ENCODE measurements at places on chromosomes 2 and 18.

DNA sequence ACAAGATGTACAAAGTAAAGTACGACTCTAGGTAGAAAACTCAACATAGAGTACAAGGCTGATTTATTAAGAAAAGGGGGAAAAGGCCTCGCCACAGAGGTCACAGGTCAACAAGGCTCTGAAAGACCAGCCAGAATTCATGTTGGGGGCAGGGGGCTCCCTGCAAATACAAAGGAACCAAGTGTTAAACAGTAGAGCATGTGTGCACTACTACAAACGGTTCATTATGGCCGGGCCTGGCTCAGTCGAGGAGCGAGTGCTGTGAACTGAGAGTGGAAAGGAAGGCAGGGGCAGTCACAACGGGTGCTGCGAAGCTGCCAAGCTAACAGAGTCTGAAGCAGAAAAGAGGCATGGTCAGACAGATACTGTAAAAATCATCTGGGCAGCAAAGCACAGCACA lies 77.1 kb downstream of the MBOAT2 start:
- no peak for DNase-seq

GRCh38 chr18:4017480-4017879 lies 437.6 kb downstream of the DLGAP1 start:
- DNase-seq, result peak; percentile 5

GRCh38 chr2:108905176-108905575 lies 83.8 kb downstream of the EDAR start:
- no peak for DNase-seq

DNA sequence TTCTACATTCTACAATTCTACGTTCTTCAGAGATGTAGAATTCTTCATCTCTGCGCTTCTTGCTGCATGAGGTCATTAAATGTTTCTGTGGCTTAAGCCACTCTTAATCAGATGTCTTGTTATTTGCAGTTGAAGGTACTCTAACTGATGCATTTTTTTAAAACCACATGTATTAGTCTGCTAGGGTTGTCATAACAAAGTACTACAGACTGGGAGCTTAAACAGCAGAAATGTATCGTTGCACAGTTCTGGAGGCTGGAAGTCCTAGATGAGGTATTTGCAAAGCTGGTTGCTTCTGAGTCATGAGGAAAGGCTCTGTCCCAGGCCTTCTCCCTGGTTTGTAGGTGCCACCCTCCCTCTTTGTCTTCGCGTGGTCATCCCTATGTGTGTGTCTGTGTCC lies 176.3 kb upstream of the GLI2 start:
- DNase-seq, result peak; percentile 90

DNA sequence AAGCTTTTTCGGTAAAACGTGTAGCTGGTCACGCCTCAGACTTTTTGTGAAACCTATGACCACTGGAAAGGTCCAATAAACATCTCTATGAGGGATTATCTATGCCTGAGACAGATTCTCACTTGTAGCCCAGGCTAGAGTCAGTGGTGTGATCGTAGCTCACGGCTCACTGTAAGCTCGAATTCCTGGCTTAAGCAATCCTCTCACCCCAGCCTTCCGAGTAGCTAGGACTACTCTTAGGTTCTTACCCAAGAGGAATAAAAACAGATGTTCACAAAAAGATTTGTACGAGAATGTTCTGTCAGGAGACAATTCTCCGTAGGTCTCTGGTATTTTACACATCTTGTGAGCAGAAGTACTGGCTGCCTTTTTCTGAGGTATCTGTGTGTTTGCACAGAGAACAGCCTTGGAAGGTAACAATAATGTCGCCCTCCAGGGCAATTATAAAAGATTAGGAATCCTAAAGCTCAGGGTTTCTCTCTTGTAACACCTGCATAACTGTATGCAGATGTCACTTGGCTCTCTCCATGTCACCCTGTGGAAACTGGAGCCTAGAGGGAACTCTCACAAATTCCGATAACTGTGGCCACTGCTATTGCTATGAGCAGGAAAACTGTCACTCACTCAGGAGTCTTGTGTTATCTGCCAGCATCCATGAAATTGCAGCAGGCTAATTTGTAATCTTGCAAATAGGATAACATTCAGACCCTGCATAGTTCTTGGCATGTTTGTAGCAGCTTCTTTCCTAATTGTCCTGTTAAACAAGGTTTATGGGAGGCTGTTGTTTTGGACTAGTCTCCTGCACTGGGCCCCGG lies 25.5 kb upstream of the RALBP1 start:
- DNase-seq, result peak; percentile 43

- DNase-seq, result peak; percentile 90
Measured at GRCh38 chr2:46847185-46847710, 68.4 kb downstream of the MCFD2 start.

DNA sequence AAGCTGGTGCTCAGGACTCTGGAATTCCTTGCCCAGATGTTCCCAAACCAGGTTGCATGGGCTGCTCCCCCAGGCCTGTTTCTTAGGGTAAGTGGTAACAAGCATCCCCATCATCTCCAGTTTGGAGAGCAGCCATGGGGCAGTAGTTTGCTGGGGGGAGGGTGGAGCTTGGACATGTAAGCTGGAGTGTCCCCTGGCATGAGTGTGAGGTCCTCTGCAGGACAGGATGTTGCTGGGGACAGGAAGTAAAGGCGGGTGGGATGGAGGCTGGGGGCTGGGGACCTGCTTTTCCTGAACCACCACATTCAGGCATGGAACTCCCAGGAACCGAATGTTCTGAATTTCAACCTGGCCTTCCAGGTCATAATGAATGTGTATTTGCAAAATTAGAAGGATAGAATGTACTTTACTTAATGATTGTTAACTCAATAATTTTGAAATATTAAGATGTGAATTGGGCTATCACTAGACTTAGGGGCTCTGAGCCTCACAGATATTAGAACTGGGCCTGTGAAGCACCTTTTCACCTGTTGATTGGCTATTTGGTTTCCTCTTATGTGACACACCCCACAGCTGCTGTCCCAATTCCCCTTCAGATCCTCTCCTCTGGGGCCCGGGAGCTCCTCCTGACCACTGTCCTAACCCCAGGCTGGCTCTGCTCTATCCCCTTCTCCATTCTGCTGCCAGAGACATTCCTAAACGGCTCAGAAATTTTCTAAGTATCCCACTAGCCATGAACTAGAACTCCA lies 66.4 kb upstream of the EPAS1 start:
- DNase-seq, result no peak

DNA sequence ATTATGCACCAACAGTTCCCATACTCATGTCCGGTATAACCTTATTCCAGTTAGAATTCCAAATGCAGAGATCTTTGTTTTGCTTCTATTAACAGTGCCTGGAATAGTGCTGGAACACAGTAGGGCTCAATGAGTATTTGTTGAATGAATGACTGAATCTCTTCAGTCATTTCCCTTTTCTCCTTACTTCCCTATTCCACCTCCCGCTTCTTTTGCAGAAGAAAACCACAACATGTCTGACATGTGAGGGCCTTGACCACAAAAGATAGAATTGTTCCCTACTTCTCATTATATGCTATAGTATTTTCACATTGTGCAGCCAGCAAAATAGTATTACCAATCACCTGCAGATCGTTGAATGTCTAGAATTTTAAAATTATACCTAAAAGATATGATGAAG lies 19.5 kb upstream of the HNRNPLL start:
- no peak for DNase-seq

DNA sequence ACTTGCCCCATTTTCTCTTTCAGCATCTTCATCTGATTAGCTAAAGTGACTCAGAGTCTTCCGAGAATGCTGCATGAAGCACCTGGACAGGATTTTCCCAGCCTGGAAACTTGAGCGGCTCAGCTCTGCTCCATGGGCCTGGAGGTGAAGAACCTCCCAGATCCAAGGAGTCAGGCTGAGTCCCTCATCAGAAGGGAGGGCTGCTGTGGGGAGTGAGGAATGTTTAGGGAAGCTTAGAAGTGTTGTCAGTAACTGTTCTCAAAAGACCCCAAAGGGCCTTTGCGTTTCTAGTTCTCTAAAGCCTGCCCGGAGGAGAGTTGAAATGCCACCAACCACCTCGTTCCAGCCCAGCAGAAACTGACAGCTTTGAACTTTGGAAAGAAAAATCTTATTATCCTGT lies 157.1 kb downstream of the CLIP4 start:
- no peak for DNase-seq

DNA sequence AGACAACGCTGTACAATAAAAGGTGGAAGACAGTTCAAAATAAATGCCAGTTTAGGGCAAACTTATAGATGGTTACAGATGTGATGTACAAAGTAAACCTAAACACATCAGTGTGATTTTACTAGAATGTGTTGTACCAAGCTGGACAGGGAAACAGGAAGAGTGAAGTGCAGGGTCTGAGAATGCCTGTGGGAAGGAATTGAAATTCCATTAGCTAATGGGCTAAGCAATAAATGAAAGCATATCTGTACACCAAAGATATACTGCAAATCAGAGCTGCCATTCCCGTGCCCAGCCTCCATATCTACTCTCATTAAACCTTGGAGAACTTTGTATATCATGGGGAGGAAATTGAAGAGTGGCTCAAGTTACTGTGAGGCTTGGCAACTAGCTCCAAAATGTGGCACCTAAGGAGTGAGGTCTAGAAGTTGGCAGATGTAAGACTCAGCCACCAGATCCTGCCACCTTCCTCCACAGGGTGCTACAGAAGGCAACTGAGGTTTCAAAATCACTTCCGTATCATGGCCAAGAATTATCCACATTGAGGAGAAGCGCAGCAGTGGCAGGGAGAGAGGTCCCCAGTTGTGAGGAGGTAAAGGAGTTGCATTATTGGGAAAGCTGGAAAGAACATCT lies 277.8 kb downstream of the TCF4 start:
- no peak for DNase-seq

- DNase-seq, result peak; percentile 22
Measured at GRCh38 chr18:25350489-25351251, 1.3 kb downstream of the ZNF521 start.

GRCh38 chr2:219285894-219286425 lies 6.8 kb downstream of the DNAJB2 start:
- no peak for DNase-seq

- no peak for DNase-seq
Measured at GRCh38 chr2:236633775-236634560, 64.3 kb downstream of the ACKR3 start.

GRCh38 chr2:24448797-24449196 lies 42.3 kb upstream of the NCOA1 start:
- no peak for DNase-seq

- no peak for DNase-seq
Measured at GRCh38 chr2:15511686-15512085, 49.4 kb downstream of the NBAS start.

DNA sequence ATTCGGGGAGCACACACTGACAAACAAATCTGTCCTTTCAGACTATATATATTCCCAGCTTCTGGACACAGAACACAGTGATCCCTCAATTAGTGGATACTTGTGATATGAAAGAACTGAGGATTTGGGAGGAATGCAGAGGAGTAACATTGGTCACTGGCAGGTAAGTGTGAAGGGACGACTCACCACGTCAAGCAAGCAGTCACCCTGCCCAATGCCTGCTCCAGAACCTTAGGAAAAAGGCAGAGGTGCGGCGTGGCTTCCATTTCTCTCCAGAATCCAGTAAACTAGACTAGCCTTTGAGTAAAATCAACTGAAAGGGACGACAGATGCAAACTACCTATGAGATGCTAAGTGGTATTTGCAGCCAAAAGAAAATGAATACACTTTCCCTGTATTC lies 1.1 kb downstream of the CCDC93 start:
- DNase-seq, result no peak

DNA sequence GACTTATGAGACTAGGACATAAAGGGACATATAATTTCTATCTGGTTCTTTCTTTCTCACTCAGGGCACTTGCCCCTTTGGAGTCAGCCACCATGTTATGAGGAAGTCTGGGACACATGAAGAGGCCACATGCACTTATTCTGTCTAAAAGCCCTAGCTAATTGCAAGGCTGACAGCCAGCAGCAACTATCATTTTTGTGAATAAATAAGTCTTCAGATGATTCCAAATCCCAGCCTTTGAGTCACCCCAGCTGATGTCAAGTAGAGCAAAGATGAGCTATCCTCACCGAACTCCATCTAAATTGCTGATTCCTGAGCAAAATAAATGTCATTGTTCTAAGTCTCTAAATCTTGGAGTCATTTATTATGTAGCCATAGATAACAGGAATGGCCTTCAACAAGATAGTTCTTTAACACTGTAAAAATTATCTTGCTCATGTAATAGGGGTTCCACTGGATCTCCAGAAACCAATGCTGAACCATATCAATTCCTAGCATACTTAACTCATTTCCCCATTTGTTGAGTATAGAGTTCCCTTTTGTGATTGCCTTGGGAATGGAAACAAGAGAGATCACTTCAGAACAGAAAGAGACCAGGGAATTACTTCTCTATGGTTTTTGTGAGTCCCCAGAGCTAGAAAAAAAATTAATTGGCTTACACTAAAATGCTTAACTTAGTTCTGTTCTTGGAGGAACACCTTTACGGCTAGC lies 50.6 kb upstream of the FN1 start:
- no peak for DNase-seq

GRCh38 chr2:45168711-45169338 lies 159.6 kb upstream of the SIX2 start:
- peak; percentile 49 for DNase-seq

GRCh38 chr2:173963323-173963816 lies 1.8 kb downstream of the SP3 start:
- peak; percentile 78 for DNase-seq

DNA sequence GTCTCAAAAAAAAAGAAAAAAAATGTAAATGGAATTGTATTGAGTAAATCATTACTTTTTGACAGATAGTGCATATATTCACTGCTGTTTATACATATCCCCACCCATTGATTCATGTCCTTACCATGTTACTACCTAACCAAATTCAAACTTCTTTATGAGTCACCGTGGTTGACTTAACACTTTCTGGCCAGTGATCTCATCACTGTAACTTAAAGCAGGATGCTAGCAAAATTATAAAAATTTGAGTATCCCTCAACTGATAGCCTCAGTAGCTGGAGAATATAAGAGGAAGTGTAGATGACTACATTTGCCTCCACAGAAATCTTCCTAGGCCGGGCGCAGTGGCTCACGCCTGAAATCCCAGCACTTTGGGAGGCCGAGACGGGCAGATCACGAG lies 13.4 kb downstream of the CNOT9 start:
- DNase-seq, result peak; percentile 84

DNA sequence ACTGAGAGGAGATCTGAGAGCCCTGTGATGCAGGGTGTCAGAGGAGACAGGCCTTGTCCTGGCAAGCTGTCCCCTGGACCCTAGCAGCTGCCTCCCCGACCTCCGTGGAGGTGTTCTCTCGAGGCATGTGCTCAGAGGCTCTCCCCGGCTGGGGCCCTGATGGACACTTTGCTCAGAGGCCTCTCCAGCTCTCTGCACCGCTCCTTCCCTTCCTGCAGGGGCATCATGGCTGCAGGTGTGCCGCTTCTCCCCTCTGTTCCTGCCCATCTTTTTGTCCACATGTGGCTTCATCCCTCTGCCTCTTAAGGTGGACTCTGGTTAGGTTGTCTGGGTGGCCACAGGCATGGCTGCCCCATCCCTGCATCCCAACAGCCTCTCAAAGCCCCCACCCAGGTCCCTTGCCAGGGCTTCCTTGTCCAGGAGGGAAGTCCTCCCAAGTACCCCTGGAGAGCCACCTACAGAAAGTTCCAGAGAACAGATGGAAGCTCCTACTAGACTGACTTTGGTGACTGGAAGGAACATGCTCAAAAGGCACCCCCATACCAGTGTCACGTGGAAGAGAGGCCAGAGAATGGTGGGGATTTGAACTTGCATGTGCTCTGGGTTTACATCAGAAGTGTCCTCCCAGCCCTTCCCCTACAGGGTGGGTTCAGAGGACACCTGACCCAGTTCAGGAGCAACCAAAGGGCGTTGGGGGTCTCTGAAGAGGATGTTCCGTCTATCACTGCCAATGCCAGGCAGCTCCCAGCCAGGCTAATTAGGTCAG lies 120.4 kb downstream of the KLHL29 start:
- no peak for DNase-seq

All from cardiac fibroblast (primary cell).